NCI-H1436 treated with DMSO at 0.1 percent for 48 hours (cell line): ENCODE measurements at places on chromosomes 11 and 22.

GRCh38 chr11:28447226-28447625 lies 339.0 kb downstream of the METTL15 start:
- DNase-seq: no peak

- DNase-seq: no peak
Measured at GRCh38 chr11:46675288-46675851, 25.0 kb downstream of the ARHGAP1 start.

DNA sequence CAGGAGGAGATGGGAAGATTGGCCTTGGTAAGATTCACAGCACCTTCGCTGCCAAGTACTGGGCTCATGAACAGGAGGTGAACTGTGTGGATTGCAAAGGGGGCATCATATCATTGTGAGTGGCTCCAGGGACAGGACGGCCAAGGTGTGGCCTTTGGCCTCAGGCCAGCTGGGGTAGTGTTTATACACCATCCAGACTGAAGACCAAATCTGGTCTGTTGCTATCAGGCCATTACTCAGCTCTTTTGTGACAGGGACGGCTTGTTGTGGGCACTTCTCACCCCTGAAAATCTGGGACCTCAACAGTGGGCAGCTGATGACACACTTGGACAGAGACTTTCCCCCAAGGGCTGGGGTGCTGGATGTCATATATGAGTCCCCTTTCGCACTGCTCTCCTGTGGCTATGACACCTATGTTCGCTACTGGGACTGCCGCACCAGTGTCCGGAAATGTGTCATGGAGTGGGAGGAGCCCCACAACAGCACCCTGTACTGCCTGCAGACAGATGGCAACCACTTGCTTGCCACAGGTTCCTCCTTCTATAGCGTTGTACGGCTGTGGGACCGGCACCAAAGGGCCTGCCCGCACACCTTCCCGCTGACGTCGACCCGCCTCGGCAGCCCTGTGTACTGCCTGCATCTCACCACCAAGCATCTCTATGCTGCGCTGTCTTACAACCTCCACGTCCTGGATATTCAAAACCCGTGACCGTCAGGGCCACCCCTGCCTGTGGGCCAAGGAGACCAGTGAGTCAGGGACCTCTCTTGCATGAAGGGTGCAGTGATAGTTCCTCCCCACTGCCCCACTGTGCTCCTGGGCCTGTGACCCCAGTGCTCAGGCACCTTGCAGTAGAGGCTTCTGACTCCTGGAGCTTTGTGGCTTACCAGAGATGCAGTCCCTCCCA lies 83.6 kb downstream of the BCR start:
- no peak for DNase-seq

DNA sequence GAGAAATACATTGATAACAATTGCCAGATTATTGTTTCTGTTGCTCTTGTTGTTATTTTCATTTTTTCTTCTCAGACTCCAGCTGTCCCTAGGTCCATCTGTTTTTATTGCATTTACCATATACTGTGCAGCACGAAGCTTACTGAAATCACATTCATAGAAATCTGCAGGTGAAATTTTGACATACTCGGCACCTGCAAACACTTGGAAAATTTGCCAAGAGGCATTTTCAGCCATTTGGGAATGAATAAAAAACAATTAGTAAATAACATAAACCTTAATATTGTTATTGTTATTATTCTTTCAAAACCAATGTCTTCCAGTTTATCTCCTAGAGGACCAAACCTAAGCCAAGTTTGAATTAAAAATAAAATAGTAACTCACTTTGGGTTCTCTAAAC lies 2357.2 kb downstream of the LRRC4C start:
- DNase-seq: no peak

- no peak for DNase-seq
Measured at GRCh38 chr11:64474680-64475079, 115.7 kb downstream of the RPS6KA4 start.

DNA sequence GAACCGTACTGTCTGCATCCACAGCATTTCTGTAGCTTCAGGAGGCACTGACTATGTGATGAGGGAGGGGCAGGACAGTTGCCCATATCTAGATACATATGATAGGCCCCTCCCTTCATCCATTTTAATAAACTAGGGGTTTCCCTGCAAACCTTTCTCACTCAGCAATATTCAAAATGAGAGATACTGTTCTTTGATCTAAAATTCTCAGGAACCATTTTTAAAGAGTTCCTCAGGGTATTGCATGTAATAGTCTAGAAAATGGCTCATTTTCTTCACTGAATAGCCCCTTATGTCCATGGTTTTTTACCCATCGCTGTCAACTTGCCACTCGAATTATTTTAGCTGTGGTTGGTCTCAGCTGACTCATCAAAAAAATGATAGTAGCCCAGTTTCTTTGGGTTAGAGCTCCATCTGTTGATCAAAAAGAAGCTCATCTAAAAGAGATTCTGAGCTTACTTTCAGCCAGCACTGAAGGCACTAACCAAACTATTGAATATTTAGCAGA lies 37.0 kb upstream of the DNAJB7 start:
- no peak for DNase-seq
